ENCODE measurements at places on chromosomes 4 and X.

- DNase-seq, result no peak
These were observed 15.3 kb downstream of the AMER1 start for GRCh38 chrX:64190136-64190740.

GRCh38 chr4:15875663-15876460, 62.7 kb downstream of the FGFBP1 start:
- DNase-seq, result no peak

GRCh38 chr4:127048376-127049044, 584.2 kb upstream of the INTU start:
- DNase-seq, result no peak

DNA sequence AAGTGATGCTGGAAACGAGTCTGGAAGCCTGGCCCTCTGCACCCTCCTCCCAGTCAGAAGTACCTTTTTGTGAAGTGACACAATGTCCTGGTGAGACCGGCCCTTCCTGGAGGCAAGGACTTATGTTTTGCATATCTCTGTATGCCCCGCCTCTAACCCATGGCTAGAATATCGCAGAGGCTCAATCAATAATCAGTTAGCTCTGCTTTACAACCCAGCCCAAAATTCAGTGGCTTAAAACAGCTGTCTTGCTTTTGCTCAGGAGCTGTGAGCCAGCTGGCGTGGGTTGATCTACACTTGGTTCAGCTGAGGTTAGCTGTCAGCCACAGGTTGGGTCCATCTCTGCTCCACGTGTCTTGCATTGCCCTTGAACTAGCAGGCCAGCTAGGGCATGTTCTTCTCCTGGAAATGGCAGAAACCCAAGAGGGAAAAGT, 98.8 kb upstream of the METTL14 start:
- DNase-seq, result no peak

GRCh38 chr4:29756966-29757365, 963.2 kb upstream of the PCDH7 start:
- no peak for DNase-seq
